Cortex of kidney (tissue), 1 donor: ENCODE measurements at places on chromosomes 5 and 9.

- DNase-seq: no peak
These were observed 35.6 kb downstream of the ATPSCKMT start for GRCh38 chr5:10214041-10214440.

DNA sequence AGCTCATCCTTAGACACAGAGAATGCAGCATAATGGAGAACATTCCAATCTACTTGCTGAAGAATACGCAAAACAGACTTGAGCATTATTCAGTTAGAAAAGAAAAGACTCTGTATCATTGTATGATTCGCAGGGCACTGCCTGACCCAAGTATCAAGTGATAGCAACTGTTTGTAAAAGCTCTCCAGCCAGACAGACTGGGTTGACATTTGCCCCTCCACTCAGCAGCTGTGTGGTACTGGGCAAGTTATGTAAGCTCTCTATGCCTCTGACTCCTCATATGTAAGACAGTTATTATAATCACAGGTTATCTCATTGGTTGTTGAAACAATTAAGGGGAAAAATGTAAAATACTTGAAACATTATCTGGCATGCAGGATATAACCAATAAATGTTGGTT, 505.0 kb downstream of the ELAVL2 start:
- no peak for DNase-seq

DNA sequence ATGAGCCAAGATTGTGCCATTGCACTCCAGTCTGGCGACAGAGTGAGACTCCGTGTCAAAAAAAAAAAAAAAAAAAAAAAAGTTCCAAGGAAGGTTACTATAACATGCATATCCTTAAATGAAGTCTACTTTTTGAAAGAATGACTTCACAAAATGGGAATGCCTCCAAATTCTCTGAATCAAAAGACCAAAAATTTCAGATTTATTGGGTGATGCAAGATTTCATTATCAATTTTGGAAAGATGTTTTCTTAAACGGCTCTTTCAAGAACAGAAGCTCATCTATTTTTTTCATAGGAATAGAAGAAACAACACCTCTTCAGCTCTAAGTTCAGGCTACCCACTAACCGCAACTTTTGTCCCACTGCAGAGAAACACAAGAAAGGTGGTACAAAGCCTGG, 69.9 kb downstream of the AUH start:
- DNase-seq: no peak

DNA sequence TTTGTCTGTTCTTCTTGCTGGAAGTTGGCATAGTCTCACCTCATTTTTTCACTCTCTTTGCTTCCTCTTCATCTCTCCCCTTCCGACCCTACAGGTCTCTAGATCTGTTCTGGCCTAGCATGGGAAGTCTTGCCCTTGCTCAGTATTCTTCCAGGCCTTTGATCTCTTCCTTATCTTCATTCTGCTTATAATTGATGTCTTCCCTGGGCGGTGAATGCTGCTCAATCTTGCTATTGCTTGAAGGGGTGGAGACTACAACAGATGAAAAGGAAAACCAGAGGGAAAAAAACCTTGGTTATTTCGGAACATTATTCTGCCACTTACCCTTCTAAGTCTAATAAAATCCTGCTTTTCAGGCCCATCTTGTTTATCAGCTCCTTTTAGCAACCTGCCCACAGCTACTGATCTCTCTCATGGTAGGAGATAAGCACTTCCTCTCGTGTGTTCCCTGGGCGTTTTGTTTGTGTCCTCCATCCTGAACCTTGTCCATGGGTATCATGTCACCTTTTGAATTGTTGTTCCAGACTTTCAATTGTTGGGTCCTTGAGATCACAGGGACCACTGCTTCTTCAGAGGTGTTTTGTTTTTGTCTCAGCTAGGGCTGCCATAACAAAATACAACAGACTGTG, 375.6 kb downstream of the ADGRV1 start:
- DNase-seq: no peak

DNA sequence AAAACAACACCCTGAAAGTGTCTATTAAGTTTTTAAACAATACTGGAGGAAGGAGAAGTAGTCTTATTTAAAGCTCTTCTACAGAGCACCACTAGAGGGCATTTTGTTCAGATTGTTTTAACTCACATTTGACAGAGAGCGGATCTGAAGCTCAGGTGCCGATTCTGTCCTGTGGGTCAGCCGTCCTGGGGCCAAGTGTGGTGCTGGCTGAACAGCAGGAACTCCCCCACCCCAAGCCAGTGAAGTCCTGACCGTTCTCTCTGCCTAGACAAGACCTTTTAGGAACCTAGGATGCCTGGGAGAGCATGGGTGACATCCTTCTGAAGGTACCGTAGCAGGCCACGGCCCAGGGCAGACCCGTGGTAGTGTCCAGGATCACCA, 3.9 kb downstream of the EXOC3 start:
- DNase-seq: no peak

DNA sequence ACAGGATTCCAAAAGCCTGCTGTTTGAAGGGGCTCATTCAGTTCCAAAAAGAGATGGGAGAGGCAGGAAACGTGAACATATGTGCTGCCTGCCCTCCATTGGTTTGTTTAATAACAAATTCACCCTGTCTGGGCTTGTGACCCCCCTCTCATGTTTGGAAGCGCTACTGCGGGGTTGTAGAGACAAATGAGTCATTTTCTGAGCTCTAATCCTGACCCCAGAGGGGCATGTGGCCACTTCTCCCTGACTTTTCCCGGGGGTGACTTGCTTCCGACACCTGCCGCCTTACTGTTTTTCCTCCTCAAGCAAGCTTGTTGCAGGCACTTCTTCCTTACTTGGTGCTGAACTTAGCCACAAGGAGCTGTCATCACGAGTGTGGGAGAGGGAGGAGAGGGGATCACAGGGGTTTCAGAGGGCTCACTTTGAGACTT, 75.9 kb downstream of the LMNB1 start:
- no peak for DNase-seq

DNA sequence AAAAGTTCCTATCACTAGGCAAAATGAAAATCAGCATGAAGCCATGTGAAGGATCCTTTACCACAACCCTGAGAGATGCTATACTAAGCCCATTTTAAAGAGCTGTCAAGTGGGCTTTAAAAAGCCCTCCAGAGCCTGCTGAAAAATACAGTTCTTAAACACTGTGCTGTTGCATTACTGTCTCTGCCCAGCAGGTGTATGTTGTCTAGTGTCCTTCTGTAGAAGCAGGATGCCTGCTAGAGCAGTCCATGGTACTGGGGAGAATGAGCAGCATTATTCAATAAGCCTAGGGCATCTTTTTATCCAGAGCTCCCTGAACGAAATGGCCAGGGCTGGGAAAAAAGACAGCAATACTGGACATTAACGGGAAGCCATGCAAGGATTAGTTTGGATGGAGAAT, 126.2 kb upstream of the PLCXD3 start:
- no peak for DNase-seq

GRCh38 chr5:176902911-176903664, 3.9 kb upstream of the HK3 start:
- DNase-seq: no peak

GRCh38 chr9:99582814-99583213, 238.9 kb upstream of the NR4A3 start:
- DNase-seq: no peak

- no peak for DNase-seq
These were observed 88.4 kb downstream of the CAMSAP1 start for GRCh38 chr9:135818718-135819475.

GRCh38 chr9:91391412-91391811, 29.7 kb upstream of the AUH start:
- no peak for DNase-seq

DNA sequence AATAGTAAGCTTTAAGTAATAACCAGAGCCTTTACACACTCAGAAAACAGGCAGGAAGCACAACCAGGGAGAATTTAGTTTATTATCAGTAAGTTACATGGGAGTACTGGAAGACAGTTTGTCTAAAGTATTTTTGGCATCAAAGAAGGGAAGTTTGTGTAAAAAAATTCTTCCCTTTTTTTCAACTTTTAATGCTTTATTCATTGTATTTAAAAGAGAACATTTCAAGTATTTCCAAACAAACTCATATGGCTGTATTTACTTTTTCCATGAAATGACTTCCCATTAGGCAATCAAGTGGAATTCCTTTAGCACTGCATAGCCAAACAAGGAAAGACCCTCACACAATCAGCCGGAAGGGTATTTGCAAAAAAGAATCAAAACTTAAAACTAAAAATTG, 26.7 kb downstream of the RNF145 start:
- no peak for DNase-seq
